Neural cell (in vitro differentiated cells): ENCODE measurements at places on chromosomes 2 and 18. TPM values are rescaled to one million over a fixed set of nuclear protein-coding genes. Genes with fewer than 3 reads are reported as not detected.

Gene REG1B
- polyA plus RNA-seq: not detected in 2 replicates

Gene XIRP2
- not detected in 2 replicates for polyA plus RNA-seq

Gene CPLX4
- polyA plus RNA-seq: not detected in 2 replicates

Gene DNAJC27
- 22.4 and 24.0 TPM in 2 replicates for polyA plus RNA-seq

Gene HOXD1
- not detected in 2 replicates for polyA plus RNA-seq

Gene DSG4
- polyA plus RNA-seq: not detected in 2 replicates

Gene SCN2A
- 55.0 and 57.4 TPM in 2 replicates for polyA plus RNA-seq

Gene VIL1
- 0.06 TPM in 1 of 2 replicates, not detected in the other for polyA plus RNA-seq

Gene FAM110C
- 0.10 and 0.21 TPM in 2 replicates for polyA plus RNA-seq

Gene ARHGEF33
- polyA plus RNA-seq: 1.5 and 2.5 TPM in 2 replicates

Gene ALPG
- polyA plus RNA-seq: not detected in 2 replicates

Gene CDCA7
- 0.27 and 0.78 TPM in 2 replicates for polyA plus RNA-seq

Gene MAPRE3
- polyA plus RNA-seq: 69.2 and 87.1 TPM in 2 replicates

Gene BCS1L
- 75.8 and 98.0 TPM in 2 replicates for polyA plus RNA-seq
